ENCODE measurements at places on chromosomes 2 and 18.

GRCh38 chr2:216217904-216218260 lies 108.7 kb downstream of the XRCC5 start:
- H3K36me3 ChIP-seq = no peaks in the 10 kb centered on the region
- DNase-seq = no peak
- H3K4me1 ChIP-seq = no peaks in the 10 kb centered on the region
- no peaks in the 10 kb centered on the region for H3K27me3 ChIP-seq
- no peak overlapping the region for H3K27ac ChIP-seq
- no peak overlapping the region for H3K4me3 ChIP-seq

GRCh38 chr2:241066893-241067341 lies 35.2 kb downstream of the MTERF4 start:
- no peaks in the 10 kb centered on the region for H3K36me3 ChIP-seq
- DNase-seq = no peak
- H3K4me1 ChIP-seq = peaks cover 8% of the 10 kb centered on the region
- no peak overlapping the region for H3K4me3 ChIP-seq
- H3K27ac ChIP-seq = no peak overlapping the region
- no peaks in the 10 kb centered on the region for H3K27me3 ChIP-seq

GRCh38 chr18:13366541-13366940 lies 148.0 kb downstream of the LDLRAD4 start:
- no peak for DNase-seq
- no peak overlapping the region for H3K27ac ChIP-seq
- no peak overlapping the region for H3K4me3 ChIP-seq
- no peaks in the 10 kb centered on the region for H3K36me3 ChIP-seq
- H3K27me3 ChIP-seq = no peaks in the 10 kb centered on the region

GRCh38 chr2:46117379-46117778 lies 179.8 kb upstream of the EPAS1 start:
- H3K36me3 ChIP-seq = no peaks in the 10 kb centered on the region
- H3K27ac ChIP-seq = no peak overlapping the region
- H3K27me3 ChIP-seq = no peaks in the 10 kb centered on the region
- H3K4me3 ChIP-seq = no peak overlapping the region
- H3K4me1 ChIP-seq = no peaks in the 10 kb centered on the region
- no peak for DNase-seq

DNA sequence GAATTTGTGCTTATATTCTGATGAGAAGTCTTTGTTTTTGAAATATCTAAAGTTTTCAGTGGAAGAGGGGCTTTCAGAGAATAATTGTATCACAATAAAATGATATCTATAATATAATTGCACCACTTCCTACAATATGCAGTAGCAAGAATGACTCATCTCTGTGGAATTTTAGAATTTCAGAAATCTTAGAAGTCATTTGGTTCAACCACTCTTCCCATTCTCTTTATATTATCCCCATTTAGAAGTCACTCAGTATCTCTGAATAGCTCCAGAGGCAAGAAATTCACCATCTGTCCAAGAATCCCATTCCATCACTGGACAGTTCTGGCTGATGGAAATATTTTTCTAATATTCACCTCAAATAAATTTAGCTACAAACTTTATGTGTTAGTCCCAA lies 59.3 kb upstream of the CCDC68 start:
- H3K27me3 ChIP-seq = no peaks in the 10 kb centered on the region
- H3K27ac ChIP-seq = no peak overlapping the region
- no peaks in the 10 kb centered on the region for H3K4me1 ChIP-seq
- no peaks in the 10 kb centered on the region for H3K36me3 ChIP-seq

GRCh38 chr2:127630096-127630863 lies 15.7 kb upstream of the GPR17 start:
- DNase-seq = no peak
- peaks cover 7% of the 10 kb centered on the region for H3K4me1 ChIP-seq
- no peak overlapping the region for H3K4me3 ChIP-seq
- H3K36me3 ChIP-seq = no peaks in the 10 kb centered on the region

Measured in breast epithelium (tissue), 4 donors.